ENCODE measurements at places on chromosomes 13 and 19. TPM values are rescaled to one million over a fixed set of nuclear protein-coding genes. Genes with fewer than 3 reads are reported as not detected.

Gene MIR17HG
- 7.1 TPM for total RNA-seq

Gene PBX4
- total RNA-seq, result 0.55 TPM

Gene SUGP1
- total RNA-seq, result 18.6 TPM

Gene KIR2DL1
- total RNA-seq, result not detected

Gene CBLC
- total RNA-seq, result not detected

Gene NLRP4
- not detected for total RNA-seq

Gene PSG7
- not detected for total RNA-seq

Gene FGF21
- total RNA-seq, result not detected

Gene VSIG10L
- total RNA-seq, result 0.89 TPM

Gene KLK15
- total RNA-seq, result not detected

Gene ZNF534
- total RNA-seq, result not detected

Gene FCAR
- not detected for total RNA-seq

Gene DPF1
- total RNA-seq, result 2.4 TPM

Gene INAFM1
- total RNA-seq, result 2.7 TPM

Gene ERICH6B
- not detected for total RNA-seq

Gene TLE6
- total RNA-seq, result 0.89 TPM

Gene GFY
- not detected for total RNA-seq

Gene PTGIR
- 9.1 TPM for total RNA-seq

Gene SHISA2
- total RNA-seq, result 0.09 TPM

Gene LRP3
- total RNA-seq, result 24.6 TPM

Gene KANK3
- 0.18 TPM for total RNA-seq

Gene ZNF541
- 0.89 TPM for total RNA-seq

Gene LGI4
- total RNA-seq, result 0.05 TPM

Gene SPRY2
- 27.5 TPM for total RNA-seq

Gene CERS4
- total RNA-seq, result 11.0 TPM

Gene SLC6A16
- total RNA-seq, result 0.14 TPM

Gene KCNK6
- 10.6 TPM for total RNA-seq

Gene ATP12A
- total RNA-seq, result not detected

Gene STOML3
- total RNA-seq, result not detected

All from smooth muscle cell of the umbilical artery (primary cell).